Dermis blood vessel endothelial cell (primary cell): ENCODE measurements at places on chromosomes 1 and 21. TPM values are rescaled to one million over a fixed set of nuclear protein-coding genes. Genes with fewer than 3 reads are reported as not detected.

GRCh38 chr1:245578308-245578707 is 423.5 kb downstream of the KIF26B start:
- no peak for DNase-seq

GRCh38 chr1:226776975-226777374 is 37.9 kb upstream of the ITPKB start:
- no peak for DNase-seq

DNA sequence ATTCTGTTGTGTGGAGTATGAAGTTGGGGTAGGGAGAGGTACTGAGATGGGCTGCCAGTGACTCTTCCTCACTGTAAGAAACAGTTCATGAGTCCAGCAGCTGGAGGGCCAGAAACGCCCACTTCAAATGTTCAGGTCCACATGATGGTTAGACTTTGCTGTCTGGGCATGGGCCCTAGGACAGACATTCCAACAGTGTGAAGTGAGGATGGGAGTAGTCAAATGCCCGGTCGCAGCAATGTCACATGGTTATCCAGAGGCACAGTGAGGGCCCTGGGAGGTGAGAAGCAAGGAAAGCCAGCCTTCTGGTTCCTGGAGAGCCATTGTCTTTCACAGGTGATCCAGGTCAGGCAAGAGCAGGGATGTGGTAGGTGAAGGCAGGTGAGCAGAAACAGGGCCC is 304.4 kb downstream of the HHAT start:
- DNase-seq, result no peak

GRCh38 chr1:43689289-43689688 is 18.0 kb upstream of the ST3GAL3 start:
- no peak for DNase-seq

- no peak for DNase-seq
Observed at GRCh38 chr1:221159608-221160007, 280.4 kb downstream of the HLX start.

DNA sequence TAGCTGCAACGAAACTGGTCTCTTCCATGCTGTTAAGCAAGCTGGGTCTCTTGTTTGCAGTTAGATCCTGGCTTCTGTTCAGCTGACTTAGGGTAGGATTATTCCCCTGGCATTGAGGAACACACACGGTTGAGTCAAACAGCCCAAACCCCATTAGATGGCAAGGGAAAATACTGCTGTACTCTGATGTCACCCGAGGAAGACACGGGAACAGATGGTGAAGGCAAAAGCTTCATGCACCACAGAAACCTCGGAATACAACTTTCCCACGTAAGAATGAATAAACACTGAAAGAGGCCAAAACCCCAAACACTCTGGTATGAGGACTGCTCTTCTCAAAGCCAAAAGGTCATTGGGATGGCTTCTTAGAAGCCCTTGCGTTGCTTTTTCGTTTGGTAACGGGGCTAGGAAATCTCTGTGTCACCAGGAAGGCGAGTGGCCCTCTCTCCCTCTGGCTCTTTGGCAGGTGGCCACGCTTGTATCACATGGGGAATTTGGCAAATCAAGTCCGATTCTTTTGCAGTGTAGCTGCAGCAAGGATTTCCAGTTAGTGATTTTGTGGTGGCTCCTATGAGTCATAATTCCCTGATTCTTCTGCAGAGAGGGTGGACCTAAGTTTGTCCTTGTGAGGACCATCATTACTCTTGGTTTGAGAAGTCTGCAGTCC is 16.7 kb upstream of the LYST start:
- peak; percentile 75 for DNase-seq

DNA sequence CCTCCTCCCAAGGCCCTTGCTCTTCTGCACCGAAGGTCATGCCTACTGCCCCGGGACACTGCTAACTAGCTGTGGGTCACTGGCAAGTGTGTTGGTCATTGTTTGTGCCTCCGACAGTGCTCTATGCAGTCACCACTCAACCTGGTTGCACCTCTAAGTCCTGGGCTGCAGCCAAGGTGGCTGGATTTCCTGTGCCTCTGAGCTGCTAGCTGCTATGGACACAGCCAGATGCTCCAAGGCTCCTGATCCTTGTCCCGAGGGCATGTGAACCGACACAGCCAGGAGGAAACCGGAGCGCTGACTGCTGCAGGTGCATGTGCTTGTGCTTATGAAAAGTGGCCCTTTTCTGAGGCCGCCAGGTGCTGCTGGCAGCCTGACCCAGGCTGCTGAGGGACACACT is 14.7 kb upstream of the SPOCD1 start:
- no peak for DNase-seq

DNA sequence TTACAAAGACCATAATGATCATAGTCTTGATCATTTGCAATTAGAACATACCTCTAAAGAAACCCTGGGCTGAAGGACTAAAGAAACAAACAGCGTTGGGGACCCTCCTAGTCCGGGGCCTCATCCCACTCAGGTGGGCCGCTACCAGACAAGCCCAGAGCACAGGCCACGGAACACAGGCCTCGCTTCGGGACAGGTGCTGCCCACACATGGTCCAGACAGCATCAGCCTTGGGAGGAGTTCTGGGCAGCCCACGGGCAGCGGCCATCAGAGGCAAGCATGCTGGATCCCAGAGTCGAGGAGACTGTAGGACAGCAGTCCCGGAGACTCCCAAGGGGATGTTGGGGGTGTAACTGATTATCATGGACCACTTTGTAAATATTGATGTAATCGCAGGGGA is 4.9 kb downstream of the C2CD2 start:
- no peak for DNase-seq

CFHR1 gene
- not detected in 2 replicates for total RNA-seq

MMEL1 gene
- total RNA-seq, result 2.0 and 5.4 TPM in 2 replicates

DNA sequence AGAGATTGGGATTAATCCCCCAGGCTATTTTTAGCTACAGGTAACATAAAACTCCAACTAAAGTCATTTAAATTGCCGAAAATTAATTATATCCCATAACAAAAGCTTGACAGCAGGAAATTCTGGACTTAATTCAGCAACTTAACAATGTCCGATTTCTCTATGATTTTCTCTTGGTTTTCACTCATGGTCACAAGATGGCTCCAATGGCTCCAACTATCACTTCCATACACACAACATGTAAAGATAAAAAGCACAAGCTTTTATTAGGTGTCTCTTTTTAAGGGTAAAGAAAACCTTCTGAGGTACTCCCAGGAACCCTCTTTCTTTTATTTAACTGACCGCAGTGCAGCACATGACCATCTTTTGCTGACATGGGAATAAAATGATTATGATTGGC is 363.5 kb upstream of the PTBP2 start:
- no peak for DNase-seq

CD84 gene
- not detected in 2 replicates for total RNA-seq

GRCh38 chr21:32726839-32727686 is 750 bp downstream of the SYNJ1 start:
- DNase-seq, result peak; percentile 49

ZNF670 gene
- 7.0 and 10.4 TPM in 2 replicates for total RNA-seq

AHCYL1 gene
- 47.1 and 62.7 TPM in 2 replicates for total RNA-seq

SPATA21 gene
- under 0.01 TPM in 1 of 2 replicates, not detected in the other for total RNA-seq

- no peak for DNase-seq
Observed at GRCh38 chr1:48526008-48526710, 54.2 kb upstream of the SPATA6 start.

DNA sequence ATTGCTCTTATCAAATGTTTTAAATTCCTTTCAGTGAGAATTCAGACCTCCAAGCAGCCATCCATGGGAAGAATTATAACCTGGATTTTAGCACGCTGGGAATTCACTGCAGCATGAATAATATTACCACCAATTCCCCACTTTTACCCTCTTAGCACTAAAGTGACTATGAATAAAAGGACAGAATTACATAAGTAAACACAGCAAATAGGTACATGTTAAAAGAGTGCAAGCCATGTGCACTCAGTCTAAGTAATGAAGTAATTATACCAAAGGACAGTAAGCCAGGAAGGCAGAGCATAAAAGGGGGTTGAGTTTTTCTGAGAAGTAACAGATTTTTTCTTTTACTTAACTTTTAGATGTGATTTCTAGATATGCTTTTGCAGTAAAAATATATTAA is 176.3 kb downstream of the DENND1B start:
- no peak for DNase-seq

DNA sequence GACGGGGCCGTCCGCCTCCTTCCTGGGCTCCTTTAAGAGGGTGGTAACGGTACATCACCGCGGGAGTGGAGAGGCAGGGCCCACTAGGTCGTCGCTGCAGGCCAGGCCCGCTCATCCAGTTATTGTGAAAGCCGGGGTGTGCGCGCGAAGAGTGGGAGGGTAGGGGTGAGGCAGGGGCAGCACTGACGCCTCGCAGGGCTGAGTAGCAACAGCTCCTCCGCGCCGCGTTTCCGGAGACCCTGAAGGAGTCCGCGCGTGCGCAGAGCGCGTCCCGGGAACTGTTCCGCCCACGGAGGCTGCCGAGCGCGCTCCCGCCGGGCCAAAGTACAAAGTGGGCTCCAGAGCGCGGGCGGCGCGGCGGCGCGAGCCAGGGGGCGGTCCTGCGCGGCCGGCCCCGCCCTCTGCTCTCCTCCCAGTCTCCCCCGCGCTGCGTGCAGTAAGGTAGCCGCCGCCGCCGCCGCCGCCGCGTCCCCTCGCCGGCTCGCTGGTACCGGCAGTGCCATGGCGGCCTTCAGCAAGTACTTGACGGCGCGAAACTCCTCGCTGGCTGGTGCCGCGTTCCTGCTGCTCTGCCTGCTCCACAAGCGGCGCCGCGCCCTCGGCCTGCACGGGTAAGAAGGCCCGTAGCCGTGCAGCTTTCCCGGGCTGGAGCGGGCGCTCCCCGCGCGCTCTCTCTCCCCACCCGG is at the start of gene ABCD3:
ABCD3 (plus strand) TSS at position 412 of the 686 bp plus-strand sequence; CDS start at position 502, 90 bp downstream.
- peak; percentile 96 for DNase-seq

GRCh38 chr1:156612666-156613065 is 6.5 kb upstream of the HAPLN2 start:
- no peak for DNase-seq

RBP7 gene
- total RNA-seq, result 0.28 and 0.34 TPM in 2 replicates

GRCh38 chr1:153883223-153883622 is 39.5 kb downstream of the GATAD2B start:
- DNase-seq, result no peak

APOBEC4 gene
- not detected in 2 replicates for total RNA-seq

DNA sequence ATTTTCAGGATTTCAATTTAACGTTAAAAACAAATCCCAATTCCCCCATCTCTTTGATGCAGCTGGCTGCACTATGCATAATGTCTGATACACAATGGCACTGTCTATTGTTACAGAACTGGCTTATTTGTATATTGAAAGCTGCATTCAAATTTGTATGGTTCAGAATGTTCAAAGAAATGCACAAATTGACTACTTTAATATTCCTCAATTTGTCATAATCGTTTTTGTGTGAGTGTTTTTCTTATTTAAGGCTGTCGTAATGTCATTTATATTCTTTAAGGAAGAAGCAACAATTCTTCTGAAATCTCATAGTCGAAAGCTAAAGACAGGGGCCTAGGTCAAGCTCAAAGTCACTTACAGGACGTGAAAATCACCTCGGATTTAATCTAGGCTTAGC is 341.4 kb upstream of the ZRANB2 start:
- no peak for DNase-seq

DNA sequence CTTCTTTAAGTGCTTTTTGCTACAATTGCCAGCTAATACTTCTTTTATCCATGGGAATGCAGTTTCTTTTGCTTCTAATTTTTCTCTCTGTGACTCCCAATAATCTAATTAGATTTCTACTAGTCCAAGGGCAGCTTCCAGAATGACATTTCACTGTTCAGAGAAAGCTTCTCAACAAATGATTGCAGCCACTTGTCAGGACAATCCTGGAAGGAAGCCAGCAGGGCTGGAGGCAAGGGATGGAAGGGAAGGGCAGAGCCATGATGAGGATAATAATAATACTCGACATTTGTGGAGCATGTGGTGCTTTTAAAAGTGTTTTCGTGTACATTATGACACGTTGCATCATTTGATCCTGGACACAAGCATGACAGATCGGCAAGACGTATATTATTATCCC is 19.4 kb downstream of the F11R start:
- DNase-seq, result peak; percentile 45

DNA sequence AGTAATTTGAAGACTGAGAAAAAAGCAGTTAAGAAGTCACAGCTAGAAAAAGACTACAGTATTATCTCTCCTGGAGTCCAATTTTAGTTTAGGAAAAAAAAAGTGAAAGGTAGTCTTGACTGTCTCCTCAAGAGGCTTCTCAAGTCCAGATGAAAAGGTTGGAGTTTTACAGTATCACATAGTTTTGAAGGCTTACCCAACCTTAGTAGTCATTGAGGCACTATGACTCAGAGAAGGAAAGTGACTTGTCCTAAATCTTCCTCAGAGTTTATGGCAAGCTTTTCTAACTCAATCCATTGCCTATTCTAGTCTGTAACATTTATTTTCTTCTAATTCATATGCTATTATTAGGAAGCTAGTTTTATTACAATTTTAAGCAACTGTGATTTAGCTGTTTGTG is 174.9 kb downstream of the DPYD start:
- DNase-seq, result no peak

- peak; percentile 24 for DNase-seq
Observed at GRCh38 chr1:225762002-225762441, 15.6 kb upstream of the SRP9 start.

- peak; percentile 1 for DNase-seq
Observed at GRCh38 chr1:198641501-198641900, 2.7 kb downstream of the PTPRC start.

GRCh38 chr1:106787520-106787919 is 269.0 kb upstream of the PRMT6 start:
- DNase-seq, result no peak

DNA sequence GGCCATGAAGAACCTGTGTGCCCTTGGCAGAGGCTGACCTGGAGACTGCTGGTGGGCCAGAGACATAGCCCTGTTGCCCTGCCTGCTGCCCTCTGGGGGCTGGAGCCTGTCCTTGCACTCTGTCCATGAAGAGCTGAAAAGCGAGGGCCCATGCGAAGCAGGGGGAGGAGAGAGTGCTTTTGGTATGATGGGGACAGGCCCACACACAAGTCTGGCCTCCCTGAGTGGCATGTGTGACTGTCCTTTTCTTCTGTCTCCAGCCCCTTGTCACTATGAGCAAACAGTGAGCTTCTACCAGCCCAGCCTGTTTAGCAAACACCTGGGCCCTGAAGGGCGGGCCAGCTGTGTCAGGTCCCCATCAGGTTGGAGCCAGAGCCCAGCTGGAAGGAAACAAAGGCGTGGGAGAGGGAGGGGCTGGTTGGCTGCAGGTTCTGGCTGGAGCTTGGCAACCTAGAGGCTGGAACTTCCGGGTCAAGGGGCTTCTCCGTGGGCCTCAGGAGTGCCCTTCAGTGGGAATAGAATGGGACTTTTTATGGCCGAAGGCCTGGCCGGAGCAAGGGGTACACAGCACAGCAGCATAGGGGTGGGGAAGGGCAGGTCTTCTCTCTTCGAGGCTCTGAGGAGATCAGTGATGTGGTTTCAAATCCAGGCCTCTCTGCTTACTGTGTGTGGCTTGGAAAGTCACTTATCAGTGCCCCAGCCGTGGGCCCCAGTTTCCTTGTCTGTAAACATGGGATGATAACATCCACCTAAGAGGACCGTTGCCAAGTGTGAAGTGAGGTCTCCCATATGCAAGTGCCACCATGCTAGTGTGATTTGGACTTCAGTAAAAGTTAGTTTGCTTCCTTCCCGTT is 14.3 kb downstream of the QSOX1 start:
- peak; percentile 78 for DNase-seq
